ENCODE measurements at places on chromosomes 12 and 14.

DNA sequence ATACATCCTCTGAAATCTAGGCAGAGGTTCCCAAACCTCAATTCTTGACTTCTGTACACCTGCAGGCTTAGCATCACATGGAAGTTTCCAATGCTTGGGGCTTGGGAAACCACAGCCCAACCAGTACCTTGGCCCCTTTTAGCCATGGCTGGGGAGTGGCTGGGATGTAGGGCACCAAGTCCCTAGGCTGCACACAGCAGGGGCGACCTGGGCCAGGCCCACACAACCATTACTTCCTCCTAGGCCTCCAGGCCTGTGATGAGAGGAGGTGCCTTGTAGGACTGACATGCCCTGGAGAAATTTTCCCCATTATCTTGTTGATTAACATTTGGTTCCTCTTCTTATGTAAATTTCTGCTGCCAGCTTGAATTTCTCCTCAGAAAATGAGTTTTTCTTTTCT, 1387.4 kb downstream of the FSCB start:
- no peak for DNase-seq

DNA sequence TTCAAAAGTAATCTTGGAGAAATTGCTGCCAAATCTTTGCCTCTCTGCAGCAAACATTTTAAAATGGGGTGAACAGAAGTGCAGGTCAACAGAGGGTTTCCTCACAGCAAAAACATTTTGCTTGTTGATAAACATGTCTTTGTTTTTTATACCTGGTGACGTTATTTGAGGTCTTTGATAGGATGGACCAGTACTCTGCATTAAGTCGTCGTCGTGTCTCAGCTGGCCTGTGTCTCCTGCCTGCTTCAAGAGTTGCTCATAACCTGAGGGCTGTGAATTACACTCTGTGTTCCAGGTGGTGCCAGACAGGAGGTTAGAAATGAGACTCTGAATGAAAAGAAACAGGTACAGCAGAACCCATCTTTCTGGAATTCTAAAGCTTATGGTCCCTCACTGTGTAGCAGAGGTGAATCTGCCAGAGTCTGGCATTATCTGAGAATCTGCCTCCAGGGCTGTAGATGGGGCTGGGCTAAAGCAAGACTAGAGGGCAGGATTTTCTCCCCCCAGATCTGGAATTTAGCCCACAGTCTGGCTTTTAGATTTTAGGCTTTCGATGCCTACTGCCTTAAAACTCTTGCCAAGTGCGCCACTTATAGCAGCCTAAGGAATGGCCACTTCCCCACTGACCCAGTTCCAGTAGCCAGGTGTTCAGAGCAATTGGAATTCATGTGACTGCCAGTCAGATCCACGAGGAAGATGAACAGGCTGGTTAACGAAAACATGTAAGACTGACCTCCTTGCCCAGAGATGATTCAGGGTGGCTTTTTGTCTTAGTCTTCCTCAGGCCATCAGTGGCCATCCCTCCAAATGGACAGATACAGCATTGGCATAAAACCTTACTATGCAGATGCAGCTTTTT, 161.2 kb downstream of the PRKCH start:
- DNase-seq = no peak

- DNase-seq = no peak
Measured at GRCh38 chr12:91140026-91140931, 29.0 kb upstream of the LUM start.

- DNase-seq = no peak
Measured at GRCh38 chr14:90545966-90546751, 149.3 kb downstream of the CALM1 start.

DNA sequence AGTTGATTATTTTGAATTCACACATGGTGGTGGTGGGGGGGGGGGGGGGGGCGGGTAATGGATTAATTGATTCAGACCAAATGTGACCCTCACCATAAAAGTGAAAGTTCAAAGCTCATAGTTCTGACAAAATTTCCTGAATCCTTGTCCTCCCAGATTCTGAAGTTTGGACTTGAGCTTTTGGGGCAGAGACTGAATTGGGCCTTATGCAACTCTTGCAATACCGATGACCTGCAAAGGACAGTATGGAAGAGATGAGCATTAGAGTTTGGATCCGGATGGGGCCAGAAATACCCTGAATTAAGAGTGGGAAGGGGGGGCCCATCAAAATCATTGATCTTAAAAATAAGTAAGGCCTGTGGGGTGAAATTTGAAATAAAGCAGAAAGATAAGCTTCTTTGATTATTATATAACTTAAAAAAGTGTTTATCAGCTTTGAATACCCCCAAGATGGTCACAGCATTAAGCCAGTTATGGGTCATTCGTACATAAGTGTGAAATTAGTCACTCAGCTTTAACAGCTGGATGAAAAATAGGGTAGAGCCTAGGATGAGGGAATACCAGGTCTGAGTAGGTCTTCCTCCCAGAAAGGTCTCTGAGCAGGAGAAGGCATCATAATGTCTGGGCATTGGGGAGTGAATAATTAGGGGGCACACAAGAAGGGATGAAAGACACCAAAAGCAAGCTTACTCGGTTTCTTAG, 2.1 kb upstream of the PYGL start:
- DNase-seq = no peak

GRCh38 chr12:108724054-108724889, 7.0 kb downstream of the CORO1C start:
- no peak for DNase-seq

DNA sequence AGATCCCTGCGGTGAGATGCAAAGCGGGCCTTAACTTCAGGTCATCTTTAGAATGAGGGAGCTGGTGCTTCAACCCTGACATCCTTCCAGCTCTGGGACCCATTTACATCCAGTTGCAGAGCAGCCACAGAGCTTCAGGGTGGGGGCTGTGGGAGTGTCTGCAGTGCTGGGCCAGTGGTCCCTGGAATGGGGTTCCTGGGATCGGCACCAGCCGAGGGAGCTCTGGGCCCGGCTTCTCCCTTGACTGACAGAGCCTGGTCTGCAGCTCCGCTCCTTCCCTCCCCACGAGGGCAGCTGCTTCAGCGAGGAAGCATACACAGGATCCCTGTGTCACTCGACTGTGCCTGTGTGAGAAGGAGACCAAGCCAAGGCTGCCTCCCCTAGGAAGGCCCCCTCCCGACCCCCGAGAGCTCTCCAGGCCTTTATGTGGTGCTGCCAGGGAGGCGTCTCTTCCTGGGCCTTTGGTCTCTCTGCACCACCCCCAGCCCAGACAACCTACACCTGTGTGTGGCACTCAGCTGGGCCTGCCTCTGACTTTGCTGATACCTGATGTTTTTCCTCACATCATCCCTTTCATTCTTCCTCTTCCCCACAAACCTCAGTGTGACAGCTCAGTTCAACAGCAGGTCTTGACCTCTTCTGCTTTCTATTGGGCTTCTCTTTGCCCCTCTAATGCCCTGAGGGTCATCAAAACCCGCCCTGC, 48.1 kb upstream of the RIN3 start:
- DNase-seq = no peak

DNA sequence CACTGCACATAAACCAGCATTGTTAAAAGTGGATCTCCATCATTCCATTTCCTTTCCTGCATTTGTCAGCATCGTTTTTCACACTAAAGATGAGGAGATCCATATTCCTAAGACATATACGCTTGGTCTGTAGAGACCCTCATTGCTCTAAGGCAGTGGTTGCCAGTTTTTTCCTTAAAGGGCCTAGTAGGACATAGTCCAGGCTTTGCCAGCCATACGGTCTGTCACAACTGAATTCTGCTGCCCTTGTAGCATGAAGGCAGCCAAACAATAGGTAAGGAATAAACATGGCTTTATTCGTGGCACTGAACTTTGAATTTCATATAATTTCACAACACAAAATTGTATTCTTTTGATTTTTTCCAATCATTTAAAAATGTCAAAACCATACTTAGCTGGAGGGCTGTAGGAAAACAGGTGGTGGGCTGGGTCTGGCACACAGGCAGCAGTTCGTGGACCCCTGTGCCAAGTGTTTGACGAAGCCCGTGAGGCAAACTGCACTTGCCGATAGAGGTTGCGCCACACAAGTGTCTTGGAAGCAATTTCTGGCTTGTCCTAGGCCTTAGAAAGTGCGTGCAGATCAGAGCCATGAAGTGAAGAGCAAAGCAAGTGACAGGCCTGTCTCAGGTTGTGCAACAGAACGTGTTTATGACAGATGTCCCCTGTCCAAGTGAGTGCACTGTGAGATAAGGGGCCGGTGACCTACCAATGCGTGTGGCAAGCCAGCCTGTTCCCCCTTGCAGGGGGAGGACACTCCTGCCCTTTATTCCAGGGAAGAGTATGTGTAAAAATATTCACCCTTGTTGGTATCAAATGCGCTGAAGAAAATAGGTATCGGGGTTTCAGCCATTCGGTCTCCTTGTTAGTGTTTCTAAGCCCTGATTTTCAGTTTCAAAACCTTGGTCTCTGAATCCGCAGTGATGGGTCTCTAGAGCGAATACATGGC, 916 bp upstream of the CHPT1 start:
- DNase-seq = no peak

DNA sequence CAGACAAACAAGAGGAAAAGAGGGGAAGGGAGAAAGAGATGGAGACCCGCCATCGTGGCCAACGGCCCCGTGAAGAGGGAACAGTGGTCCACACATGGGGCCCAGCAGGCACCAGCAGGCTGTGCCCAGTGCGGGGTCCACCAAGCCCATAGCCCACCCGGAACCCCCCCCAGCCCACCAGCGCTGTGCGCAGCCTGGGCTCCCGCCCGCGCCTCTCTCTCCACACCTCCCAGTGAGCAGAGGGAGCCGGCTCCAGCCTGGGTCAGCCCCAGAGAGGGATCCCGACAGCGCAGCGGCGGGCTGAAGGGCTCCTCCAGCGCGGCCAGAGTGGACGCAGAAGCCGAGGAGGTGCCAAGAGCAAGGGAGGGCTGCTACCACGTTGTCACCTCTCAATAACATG, 105.0 kb upstream of the TMTC1 start:
- no peak for DNase-seq

GRCh38 chr12:109193896-109194295, 77.5 kb downstream of the ACACB start:
- DNase-seq = no peak

- DNase-seq = no peak
Measured at GRCh38 chr12:30796891-30797371, 42.2 kb upstream of the CAPRIN2 start.

DNA sequence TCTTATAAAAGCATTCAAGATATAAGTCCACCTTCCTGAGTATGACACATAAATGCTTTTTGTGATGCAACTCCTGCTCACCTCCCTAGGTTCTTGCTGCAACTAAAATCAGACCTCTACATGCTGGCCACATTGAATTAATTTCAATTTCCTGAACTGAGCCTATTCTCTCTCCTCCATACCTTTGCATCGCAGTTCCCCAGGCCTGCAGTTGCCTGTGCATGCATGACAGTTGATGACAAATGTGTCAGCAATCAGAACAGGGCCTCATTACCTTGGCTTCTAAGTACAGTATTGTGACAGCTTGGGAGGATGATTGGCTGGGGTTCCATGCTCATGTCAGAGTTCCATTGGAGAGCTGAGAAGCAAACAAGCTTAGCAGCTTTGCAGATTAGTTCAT, 3.9 kb upstream of the TM7SF3 start:
- DNase-seq = no peak

DNA sequence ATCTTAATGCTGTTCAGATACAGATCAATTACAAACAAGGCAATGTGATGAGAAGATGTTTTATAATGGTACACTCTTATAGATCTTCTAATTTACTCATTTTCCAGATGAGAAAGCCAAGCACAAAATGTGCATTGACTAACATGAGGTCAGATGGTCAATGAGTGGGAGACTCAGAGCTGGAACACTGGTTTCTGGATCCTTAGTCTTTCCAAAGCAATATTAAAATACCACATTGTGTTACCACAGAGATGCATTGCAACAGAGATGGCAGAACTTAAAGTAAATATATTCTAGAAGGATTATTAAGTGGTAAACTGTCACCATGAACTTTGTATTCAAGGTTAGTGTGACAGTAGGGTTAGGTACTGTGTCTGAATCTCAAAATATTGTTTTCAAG, 113.6 kb downstream of the SLC15A5 start:
- no peak for DNase-seq

DNA sequence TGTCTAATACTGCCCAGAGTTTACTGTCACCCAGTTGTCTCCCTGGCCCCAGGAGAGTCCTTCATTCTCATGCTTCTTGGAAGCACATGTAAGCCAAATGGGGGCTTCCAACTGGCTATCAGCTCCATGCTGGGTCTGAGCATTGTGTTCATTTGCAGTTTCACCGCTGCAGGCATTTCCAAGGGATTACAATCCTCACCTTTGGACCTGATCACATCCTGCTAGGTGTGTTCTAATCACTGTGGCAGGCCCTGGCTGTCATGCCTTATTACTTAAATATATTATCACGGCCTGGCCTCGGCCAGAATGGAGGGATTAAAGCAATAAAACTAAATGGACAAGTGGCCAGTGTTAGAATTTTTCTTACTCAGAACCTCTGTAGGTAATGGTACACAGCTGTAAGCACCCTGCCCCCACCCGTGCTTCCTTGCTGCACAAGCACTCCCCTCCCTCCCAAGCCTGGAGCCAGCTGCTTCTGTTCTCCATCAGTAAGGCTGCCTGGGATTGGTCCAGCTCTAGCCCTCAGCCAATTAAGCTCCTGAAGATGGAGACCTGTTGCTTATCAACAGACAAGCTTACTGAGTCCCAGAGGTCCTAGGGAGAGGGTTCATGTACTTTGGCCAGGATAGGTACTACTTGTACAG, 175.9 kb upstream of the RBM19 start:
- no peak for DNase-seq

GRCh38 chr14:32692441-32692840, 246.2 kb upstream of the NPAS3 start:
- no peak for DNase-seq

DNA sequence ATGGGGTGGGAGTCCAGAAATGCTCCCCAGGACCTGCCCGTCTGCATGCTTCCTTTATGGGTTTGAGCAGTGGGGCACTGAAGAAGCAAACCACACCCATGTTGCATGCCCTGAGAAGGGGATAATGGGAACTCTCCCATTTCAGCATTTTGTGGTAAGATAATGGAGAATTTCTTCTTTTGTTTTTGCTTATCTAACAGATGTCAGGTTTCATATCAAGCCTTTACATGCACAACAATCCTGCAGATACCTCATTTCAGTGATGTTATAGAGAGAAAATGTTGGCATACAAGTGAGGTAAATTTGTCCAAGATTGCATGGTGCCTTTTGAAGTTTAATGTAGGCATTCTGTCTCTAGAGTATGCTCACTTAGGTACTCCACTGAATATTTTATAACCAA, 177.0 kb downstream of the ALX1 start:
- DNase-seq = no peak

GRCh38 chr14:67544590-67544989, 11.5 kb downstream of the PLEKHH1 start:
- DNase-seq = no peak

DNA sequence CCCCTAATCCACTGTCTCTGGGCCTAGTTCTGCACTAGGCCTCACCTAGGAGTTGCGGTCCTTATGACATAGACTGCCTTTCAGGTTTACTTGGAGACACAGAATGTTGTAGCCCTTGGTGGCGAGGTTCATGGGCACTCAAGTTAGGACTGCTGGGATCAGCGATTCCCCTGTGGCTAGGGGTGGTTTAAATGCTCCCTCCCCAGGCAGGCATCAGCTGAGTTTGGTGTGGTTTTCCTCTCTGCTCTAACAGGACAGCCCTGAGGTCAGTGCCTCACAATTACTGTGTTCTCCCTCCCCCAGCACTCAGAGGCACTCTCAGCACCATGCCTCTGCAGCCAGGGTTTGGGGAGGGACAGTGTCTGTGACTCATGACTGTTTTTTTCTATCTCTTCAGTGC, 22.2 kb upstream of the RDH16 start:
- DNase-seq = no peak

GRCh38 chr12:76444408-76444984, 96.3 kb upstream of the BBS10 start:
- no peak for DNase-seq

GRCh38 chr12:49720214-49720613, 13.0 kb upstream of the FMNL3 start:
- no peak for DNase-seq
